ENCODE measurements at places on chromosomes 11 and 22. TPM values are rescaled to one million over a fixed set of nuclear protein-coding genes. Genes with fewer than 3 reads are reported as not detected.

The LMNTD2 gene
- polyA plus RNA-seq: 0.88 TPM

The SMPD1 gene
- 8.7 TPM for polyA plus RNA-seq

The ATG2A gene
- polyA plus RNA-seq: 6.5 TPM

The VPREB1 gene
- polyA plus RNA-seq: not detected

The MMP27 gene
- not detected for polyA plus RNA-seq

The OR4A16 gene
- not detected for polyA plus RNA-seq

DNA sequence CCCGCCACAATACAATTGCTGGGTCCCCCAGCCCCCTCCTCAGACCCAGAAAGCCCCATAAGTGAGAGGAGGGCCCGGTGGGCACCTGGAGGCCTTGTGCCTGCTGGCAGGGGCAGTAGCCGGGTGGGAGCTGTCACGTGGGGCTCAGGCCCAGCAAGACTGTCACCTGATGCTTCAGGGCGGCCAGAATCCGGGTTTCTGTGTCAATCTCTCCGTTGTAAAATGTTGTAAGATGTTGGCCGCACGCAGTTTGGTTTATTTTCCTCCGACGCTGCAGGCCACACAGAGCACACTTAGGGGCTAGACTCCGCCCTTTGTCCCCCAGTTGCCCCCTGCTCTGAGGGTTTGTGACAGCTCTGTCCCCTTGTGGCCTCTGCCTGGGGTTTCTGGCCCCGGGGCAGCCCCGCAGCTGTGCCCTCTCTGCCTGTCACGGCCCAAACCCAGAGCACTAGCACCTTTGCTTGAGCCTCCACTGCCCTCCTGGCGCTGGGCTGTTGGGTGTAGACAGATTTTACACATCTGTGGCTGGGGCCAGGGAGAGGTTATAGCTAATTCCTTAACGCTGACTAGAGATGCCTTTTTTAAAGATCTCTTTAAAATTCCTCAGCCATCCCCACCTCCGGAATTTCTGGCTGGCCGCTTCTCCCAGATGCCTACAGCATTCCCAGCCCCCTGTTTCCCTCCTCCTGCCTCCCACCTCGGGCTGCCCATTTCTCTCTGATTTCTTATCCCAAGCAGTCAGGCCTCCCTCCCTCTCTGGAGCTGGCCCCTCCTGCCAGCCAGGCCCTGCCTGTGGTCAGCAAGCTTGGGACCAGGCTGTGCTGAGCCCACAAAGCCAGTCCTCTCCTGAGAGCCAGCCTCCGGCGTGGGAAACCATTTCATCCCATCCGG lies 3.2 kb upstream of the PRR5 start:
- no peak overlapping the region for H3K4me3 ChIP-seq
- DNase-seq: no peak
- no peak overlapping the region for H3K27ac ChIP-seq

DNA sequence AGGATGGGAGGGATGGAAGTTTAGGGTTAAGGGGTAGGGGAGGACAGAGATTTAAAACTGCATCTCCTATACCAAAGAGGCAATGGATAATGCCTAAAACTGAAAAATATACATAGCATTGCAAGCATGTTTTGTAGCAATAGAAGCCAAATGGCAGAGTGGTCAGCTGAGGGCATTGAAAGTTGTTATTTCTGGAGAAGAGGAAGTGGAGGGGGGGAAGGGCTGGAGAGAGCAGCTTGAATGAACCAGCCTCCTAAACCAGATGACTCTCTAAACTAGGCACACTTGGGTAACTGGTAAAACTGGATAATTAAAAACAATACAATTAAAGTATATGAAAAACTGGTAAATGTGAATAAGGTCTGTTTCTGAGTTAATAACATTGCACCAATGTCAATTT lies 70.3 kb upstream of the TP53I11 start:
- H3K4me3 ChIP-seq: no peak overlapping the region
- peaks cover 4% of the 10 kb centered on the region for H3K4me1 ChIP-seq
- H3K36me3 ChIP-seq: no peaks in the 10 kb centered on the region
- no peak for DNase-seq

DNA sequence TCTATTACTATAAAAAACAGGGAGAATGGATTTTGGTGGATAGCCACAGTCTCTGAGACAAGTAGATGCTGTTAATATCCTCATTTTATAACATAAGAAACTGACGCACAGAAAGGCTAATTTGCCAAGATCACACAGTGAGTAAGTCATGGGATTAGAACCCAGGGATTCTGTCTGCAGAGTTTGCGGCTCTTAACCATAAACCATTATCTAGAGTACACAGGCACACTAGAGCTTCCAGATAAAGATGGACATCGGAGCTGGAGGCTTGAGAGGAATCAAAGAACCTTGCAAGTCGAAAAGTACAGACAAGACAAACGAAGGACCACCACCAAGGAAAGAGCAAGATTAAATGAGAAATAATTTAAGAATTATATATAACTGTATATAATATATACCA lies 11.3 kb downstream of the LGALS12 start:
- no peaks in the 10 kb centered on the region for H3K4me1 ChIP-seq
- H3K27me3 ChIP-seq: no peaks in the 10 kb centered on the region
- no peak overlapping the region for H3K27ac ChIP-seq
- DNase-seq: no peak
- no peaks in the 10 kb centered on the region for H3K36me3 ChIP-seq

GRCh38 chr11:71249301-71249700 lies 3.1 kb downstream of the SHANK2 start:
- H3K27ac ChIP-seq: no peak overlapping the region
- DNase-seq: no peak
- H3K27me3 ChIP-seq: peaks cover 4% of the 10 kb centered on the region
- H3K36me3 ChIP-seq: no peaks in the 10 kb centered on the region
- no peak overlapping the region for H3K4me3 ChIP-seq

GRCh38 chr11:113168354-113169342 lies 145.7 kb upstream of the TTC12 start:
- no peak overlapping the region for H3K4me3 ChIP-seq
- H3K36me3 ChIP-seq: no peaks in the 10 kb centered on the region
- no peak overlapping the region for H3K27ac ChIP-seq
- no peak for DNase-seq
- no peaks in the 10 kb centered on the region for H3K4me1 ChIP-seq
- H3K27me3 ChIP-seq: no peaks in the 10 kb centered on the region

DNA sequence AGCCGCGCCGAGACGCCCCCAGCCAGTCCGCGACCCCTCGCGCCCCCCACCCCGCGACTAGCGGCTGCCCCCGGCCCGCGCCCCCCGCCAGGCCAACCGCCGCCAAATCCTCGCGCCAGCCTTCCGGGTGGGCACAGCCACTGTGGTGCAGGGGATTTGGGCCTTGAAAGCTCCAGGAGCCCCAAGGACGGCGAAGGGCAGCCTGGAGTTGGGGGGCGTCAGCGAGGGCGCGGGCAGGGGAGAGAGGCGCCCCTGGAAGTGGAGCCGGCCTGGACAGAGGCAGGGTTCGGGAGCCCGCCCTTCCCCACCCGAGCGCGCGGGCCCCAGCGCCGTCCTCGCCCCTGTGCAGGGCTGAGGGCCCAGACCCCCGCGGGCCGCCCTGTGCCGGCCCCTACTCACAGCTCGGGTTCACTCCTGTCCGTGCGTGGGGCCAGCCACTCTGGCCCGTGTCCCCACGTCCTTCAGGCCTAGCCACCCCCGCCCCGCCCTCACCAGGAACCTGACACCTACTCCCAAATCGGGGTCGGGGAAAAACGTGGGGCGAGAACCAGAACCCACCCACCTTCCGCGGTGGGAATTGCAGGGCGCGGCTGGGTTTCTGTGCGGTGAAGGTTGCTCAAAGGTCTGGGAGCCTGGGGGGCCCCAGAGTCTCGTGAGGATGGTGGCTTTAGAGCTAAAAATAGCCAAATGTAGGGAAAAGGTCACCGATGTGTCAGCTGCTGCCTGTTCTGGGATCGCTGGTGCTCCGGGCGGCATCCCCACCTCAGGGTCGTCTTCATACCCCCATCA lies at the start of gene CPT1B:
CPT1B (minus strand) TSS at position 441 of the 789 bp plus-strand sequence. CDS start 512 bp downstream, outside the sequence.
- H3K27me3 ChIP-seq: no peaks in the 10 kb centered on the region
- H3K27ac ChIP-seq: peak within 1 kb of the TSS; percentile 39
- H3K4me1 ChIP-seq: peaks cover 15% of the 10 kb centered on the region
- DNase-seq: no peak

- no peaks in the 10 kb centered on the region for H3K27me3 ChIP-seq
- no peaks in the 10 kb centered on the region for H3K36me3 ChIP-seq
- peak; percentile 50 for DNase-seq
Observed at GRCh38 chr11:120186774-120187591, 23.8 kb upstream of the OAF start.

- H3K36me3 ChIP-seq: no peaks in the 10 kb centered on the region
- no peak overlapping the region for H3K27ac ChIP-seq
- DNase-seq: no peak
- H3K4me3 ChIP-seq: no peak overlapping the region
- H3K27me3 ChIP-seq: no peaks in the 10 kb centered on the region
Observed at GRCh38 chr22:22380098-22381030, 128.2 kb downstream of the ZNF280B start.

DNA sequence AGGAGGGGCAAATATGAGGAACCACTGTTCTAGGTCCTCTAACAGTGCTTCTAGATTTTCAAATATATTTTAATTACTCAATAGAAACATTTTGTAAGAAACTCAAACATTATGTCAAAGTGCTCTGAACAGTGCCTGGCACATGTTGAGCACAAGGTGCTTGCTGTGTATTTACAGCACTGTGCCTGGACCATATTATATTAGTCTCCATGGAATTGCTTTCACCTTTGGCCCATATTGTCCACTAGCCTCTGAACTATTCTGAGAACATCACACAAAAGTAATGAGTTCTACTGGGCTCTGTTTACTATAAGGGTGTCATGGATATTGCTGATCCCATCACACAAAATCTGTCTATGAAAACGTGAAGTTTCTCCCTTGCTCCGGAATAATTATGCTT lies 76.7 kb downstream of the PPFIBP2 start:
- H3K4me3 ChIP-seq: no peak overlapping the region
- peaks cover 8% of the 10 kb centered on the region for H3K36me3 ChIP-seq
- no peaks in the 10 kb centered on the region for H3K27me3 ChIP-seq
- peaks cover 15% of the 10 kb centered on the region for H3K4me1 ChIP-seq
- no peak for DNase-seq

DNA sequence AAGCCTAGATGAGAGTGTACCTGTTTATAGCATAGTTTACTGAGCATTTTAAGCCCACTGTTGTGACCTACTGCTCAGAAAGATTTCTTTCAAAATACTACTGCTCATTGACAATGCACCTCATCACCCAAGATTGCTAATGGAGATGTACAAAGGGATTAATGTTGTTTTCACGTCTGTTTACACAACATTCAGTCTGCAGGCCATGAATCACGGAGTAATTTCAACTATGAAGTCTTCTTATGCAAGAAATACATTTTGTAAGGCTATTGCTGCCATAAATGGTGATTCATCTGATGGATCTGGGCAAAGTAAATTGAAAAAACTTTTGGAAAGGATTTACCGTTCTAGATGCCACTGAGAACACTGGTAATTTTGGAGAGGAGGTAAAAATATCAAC lies 112.9 kb downstream of the KIF18A start:
- no peaks in the 10 kb centered on the region for H3K27me3 ChIP-seq
- no peak overlapping the region for H3K27ac ChIP-seq
- H3K4me1 ChIP-seq: no peaks in the 10 kb centered on the region
- H3K4me3 ChIP-seq: no peak overlapping the region
- DNase-seq: no peak
- H3K36me3 ChIP-seq: no peaks in the 10 kb centered on the region
